Endothelial cell of umbilical vein (primary cell): ENCODE measurements at places on chromosomes 7 and 10. TPM values are rescaled to one million over a fixed set of nuclear protein-coding genes. Genes with fewer than 3 reads are reported as not detected.

GRCh38 chr7:100888291-100888987, 1.1 kb downstream of the UFSP1 start:
- DNase-seq: no peak

DNA sequence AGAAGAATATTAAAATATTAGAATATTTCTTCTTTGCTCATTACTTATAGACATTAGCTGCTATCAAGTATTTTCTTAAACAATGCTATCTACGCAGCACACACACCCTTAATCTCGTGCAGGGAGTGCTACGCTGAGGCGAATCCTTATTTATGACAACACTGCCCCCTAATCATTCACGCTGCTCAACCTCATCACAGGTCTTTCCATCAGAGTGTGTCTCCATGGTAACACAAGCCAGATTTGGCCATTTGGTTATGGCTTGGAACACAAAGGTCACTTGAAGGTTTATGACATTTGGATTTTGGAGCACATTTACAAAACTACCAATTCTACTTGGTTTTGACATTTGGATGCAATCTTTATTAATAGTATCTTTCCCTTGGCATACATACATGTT, 45.4 kb upstream of the MYO3A start:
- DNase-seq: no peak

DNA sequence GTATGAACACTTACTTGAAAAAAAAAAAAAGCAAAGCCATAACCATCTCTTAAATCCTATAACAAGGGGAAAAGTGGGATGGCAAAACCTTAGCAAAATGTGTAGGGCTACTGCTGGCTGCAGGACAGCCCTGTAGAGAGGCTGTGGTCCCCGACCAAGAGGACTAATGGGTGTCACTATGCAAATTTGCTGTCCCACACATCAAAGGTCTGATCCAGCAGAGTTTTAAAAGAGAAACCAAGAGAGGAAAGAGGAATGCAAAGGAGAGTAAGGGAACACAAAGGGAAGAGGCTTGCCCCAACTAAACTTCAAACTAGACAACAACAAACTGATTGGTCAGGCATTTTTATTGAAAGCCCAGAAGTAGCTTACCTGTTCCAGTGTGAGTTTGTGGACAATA, 3.1 kb upstream of the ZNRF2 start:
- DNase-seq: no peak

- no peak for DNase-seq
These were observed 1106.8 kb upstream of the LRRTM3 start for GRCh38 chr10:65818990-65819389.

TACC2 gene
- total RNA-seq: 39.9 and 46.2 TPM in 2 replicates

DNA sequence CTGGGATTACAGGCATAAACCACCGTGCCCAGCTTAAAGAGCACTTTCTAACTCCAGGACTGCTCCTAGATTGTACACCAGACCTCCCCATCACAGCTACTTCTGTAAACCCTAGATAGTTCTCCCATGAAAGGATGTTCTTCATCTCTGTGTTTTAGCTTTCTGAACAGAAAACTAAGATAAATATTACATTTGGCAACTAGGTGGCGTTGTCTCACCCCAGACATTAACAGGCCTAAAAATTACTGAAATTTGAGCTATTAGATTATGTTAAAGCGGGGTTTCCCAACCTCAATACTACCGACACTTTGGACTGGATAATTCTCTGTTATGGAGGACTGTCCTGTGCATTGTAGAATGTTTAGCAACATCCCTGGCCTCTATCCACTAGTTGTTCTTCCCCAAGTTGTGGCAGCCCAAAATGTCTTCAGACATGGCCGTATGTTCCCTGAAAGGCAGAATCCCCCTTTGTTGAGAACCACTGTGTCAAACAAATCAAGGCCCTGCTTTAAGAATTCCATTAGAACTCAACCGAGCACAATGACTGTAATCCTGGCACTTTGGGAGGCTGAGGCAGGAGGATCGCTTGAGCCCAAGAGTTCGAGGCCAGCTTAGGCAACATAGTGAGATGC, 19.1 kb downstream of the ATOH7 start:
- DNase-seq: peak; percentile 39

DNA sequence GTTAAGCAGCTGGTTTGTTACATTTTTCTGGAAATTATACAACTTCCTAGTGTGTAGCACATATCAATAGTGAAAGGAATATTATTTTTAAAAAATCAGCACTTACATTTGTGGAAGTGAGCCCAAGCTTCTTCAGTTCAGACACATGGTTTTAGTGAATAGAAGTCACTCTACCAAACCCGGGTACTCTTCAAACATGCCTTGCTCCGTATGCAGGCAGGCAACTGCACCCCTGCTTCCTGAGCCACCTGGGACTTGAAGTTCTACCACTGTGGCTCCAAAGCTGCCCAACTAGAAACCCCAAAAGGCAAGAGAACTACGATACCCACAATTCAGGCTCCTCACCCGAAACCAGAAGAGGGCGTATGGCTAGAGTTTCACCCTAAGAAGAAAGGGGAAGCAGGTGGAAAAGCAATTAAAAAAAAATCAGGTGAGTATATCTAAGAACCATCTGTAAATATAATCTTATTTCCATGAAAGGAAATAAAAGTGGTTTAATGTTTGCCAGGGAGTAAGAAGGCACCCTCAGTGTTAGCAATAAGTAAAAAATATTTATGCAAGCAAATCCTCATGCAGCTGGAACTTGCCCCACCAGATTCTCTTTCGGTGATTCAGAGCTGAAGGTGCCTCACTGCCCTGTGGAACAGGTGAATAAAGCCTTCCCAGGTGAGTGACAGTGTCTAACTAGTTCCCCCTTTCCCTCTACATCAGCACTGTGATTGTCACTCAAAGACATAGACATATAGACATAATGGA, at the start of gene MACC1:
TSS of gene MACC1 (minus strand) at position 192 of the 756 bp plus-strand sequence. CDS start 55,522 bp downstream, outside the sequence.
- DNase-seq: no peak

- no peak for DNase-seq
These were observed 106.9 kb downstream of the AOAH start for GRCh38 chr7:36617408-36617807.

JAKMIP3 gene
- 0.07 TPM in 1 of 2 replicates, not detected in the other for total RNA-seq

DNA sequence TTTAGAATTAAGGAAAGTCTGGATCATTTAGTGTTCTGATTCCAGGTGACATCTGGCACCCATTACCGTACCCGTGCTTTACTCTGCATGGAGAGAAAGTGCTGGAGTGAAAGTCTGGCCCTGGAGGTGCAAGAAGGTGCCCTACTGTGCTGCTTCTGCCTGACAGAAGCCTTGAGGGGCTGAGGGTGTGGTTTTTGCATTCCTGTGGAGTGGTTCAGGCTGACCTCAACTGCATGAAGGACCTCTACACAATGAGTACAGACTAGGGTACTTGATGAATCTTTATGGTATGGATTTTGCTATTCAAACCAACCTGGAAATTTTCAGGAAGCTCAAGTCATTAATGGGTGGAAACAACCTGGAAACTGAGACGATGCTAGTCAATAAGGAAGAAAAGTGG, 45.1 kb upstream of the GSAP start:
- no peak for DNase-seq

DNA sequence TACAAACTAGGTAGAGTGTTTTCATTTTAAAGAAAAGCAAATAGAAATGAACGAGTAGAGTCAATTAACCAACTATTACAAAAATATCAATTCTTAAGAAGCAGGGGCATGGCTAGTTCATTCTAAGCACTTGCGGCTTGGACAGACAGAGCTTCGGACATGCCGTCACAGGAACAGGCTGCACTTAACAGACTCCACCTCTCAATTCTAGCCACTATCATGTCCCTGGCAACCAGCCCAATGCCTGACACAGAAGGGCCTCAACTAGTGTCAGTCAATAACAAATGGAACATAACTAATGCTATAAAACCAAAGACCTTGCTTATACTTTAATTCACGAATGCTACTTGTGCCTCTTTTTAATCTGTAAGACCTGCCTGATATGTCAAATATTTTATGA, 74.4 kb downstream of the TPK1 start:
- no peak for DNase-seq

GRCh38 chr7:30173058-30173897, 38.5 kb downstream of the MTURN start:
- no peak for DNase-seq

GRCh38 chr7:151252961-151253711, 4.6 kb upstream of the SMARCD3 start:
- DNase-seq: no peak

DNA sequence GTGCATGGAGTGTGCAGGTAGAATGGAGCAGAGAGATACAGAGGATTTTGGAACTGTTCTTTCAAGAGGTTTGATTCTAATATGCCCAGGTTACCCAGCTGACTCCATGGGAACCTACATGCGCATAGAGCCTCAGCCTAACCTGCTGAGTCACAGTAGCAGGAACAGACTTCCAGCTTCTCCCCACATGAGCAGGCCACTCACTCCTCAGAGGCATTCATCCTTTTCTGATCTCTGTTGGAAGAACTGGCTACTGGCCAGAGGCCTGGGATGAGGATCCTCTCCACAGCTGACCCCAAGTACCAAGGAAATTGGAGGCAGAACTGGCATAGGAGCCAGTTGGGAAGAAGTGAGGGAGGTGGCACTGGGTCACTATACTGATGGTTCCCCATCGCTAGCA, 17.9 kb upstream of the CCSER2 start:
- DNase-seq: no peak

GRCh38 chr7:132368246-132368900, 207.9 kb downstream of the PLXNA4 start:
- no peak for DNase-seq

DNA sequence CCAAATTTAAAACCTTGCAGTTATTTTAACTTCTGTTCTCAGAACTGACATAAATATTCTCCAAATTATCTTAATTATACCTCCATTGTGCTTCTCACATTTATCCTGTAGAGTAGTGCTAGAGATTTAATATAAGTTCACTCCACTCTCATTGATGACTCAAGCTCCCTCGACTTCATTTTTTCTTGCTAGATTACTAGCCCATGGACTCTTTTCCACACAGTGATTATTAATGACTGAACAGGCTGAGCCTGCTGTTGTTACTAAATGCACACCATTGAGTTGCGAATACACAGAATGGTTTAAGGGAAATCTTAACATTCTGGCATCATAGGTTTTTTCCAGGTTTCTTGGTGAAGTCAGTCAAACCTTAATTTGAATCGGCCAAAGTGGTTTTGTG, 179.5 kb upstream of the AKR1E2 start:
- DNase-seq: no peak

DNA sequence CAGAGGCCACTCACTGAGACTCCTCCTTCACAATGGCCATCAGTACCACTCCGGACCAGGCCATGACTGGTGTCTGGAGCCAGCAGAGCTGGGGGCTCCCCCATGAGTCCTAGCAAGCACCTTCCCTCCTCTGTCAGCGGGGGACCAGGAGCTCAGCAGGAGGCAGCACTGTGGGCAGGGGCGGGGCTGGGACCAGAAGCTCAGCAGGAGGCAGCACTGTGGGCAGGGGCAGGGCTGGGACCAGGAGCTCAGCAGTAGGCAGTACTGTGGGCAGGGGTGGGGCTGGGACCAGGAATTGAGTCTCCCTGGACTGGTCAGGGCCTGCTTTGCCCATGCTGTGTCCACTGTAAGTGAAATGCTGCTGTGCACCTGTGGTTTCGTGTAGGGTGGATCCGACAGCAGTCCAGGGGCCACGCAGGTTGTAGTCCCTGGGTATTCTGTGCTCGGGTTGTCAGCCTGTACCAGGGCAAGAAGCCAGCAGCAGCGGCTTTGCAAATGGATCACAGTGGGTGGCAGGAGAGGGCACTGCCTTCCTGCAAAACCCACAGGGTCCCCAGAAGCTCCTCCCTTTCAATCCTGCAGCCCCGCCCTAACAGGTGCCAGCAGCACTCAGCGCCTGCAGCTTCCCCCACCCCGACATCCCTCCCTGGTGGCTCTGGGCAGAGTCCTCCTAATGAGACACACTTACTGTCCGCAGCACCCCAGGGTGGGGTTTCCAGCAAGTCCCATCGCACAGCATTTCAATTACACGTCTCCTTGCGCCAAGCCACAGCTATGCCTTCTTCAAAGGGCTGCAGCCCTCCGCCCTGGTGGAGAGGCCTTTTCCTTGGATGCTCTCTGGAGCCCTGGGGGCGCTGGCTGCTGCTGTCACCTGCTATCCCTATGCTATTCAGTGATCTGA, 220.5 kb downstream of the TCERG1L start:
- no peak for DNase-seq

DNA sequence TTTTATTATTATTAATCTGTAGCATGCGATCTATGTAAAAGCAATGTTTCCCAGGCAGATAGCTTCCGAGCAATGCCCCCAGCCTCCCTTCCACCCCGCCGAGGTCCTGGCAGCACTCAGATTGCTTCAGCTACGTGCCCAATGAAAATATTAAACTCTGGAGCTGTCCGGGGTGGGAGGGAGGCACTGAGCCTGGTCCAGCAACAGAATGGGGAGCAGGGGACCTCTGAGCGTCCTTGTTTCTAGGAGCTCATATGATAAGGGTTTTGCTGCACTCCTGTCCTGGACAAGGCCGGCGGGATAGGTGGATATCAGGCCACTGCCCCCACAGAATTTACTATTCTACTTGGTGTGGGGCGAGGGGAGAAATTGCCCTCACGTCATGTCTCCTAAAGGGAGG, 44.5 kb upstream of the CDK1 start:
- DNase-seq: no peak

- DNase-seq: no peak
These were observed 363.7 kb downstream of the BMPER start for GRCh38 chr7:34269084-34269483.

C10orf105 gene
- not detected in 2 replicates for total RNA-seq

GRCh38 chr7:128665057-128665456, 7.0 kb upstream of the GARIN1A start:
- peak; percentile 53 for DNase-seq
